Naive thymus-derived CD4-positive, alpha-beta T cell (primary cell): ENCODE measurements at places on chromosomes 6 and 20. TPM values are rescaled to one million over a fixed set of nuclear protein-coding genes. Genes with fewer than 3 reads are reported as not detected.

DNA sequence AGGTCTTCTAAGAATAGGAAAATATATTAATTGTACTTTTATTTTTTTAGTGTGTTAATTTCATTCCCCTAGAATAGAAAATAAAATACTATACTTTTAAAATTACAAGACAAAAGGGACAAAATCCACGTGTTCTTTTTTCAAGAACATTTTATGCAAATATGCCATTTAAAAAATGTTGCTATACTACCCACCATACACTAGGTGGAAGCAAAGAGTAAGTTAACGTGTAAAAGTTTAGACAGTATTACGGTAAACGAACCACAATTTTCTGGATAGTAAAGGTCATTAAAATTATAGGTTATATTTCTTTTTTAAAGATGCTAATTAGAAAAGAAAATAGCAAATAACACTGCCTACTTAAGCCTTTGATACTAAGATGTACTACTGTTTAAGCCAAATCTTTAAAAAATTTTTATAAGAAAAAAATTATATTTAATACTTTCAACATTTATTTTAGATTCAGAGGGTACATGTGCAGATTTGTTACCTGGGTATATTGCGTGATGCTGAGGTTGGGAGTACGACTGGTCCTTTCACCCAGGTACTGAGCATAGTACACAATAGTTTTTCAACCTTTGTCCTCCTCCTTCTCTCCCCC is 287.6 kb downstream of the PHF3 start:
- no peak overlapping the region for H3K4me3 ChIP-seq
- no peaks in the 10 kb centered on the region for H3K27me3 ChIP-seq
- H3K36me3 ChIP-seq = no peaks in the 10 kb centered on the region
- no peak overlapping the region for H3K27ac ChIP-seq
- H3K4me1 ChIP-seq = no peaks in the 10 kb centered on the region
- DNase-seq = peak; percentile 10

- DNase-seq = no peak
- H3K36me3 ChIP-seq = peaks cover 11% of the 10 kb centered on the region
- H3K4me3 ChIP-seq = peak overlapping the region; percentile 66
- H3K4me1 ChIP-seq = peaks cover 28% of the 10 kb centered on the region
- peak overlapping the region; percentile 25 for H3K27ac ChIP-seq
These were observed 1.5 kb downstream of the DLL1 start for GRCh38 chr6:170289180-170289931.

Gene BANF2
- not detected in 2 replicates for total RNA-seq

Gene FAM217A
- total RNA-seq = not detected

DNA sequence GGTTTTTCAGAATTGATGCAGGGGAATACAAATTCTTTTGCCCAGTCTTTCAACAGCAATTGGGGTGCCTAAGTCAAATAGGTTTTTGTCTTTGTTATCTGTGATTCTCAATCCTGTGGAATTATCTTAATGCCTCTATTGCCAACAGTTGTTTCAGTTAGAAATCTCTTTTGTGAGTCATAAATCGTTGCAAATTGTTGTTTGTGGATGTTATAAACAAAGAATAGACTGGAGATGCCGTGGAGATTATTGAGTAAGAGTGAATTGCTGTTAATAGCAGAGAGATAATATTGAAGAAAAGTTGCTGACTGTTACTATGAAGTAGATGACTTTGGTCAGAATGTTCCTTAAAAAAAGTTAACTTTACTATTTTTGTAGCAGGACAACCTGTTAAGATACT is 63.7 kb upstream of the POPDC3 start:
- no peaks in the 10 kb centered on the region for H3K36me3 ChIP-seq
- H3K4me3 ChIP-seq = no peak overlapping the region
- H3K27me3 ChIP-seq = no peaks in the 10 kb centered on the region
- DNase-seq = no peak
- no peaks in the 10 kb centered on the region for H3K4me1 ChIP-seq
